Chondrocyte (in vitro differentiated cells): ENCODE measurements at places on chromosomes 3 and 15.
A peak's percentile ranks its signal among the peaks of the same experiment; 100 is the strongest.

- DNase-seq: no peak
Observed at GRCh38 chr15:61011576-61012336, 217.3 kb downstream of the RORA start.

DNA sequence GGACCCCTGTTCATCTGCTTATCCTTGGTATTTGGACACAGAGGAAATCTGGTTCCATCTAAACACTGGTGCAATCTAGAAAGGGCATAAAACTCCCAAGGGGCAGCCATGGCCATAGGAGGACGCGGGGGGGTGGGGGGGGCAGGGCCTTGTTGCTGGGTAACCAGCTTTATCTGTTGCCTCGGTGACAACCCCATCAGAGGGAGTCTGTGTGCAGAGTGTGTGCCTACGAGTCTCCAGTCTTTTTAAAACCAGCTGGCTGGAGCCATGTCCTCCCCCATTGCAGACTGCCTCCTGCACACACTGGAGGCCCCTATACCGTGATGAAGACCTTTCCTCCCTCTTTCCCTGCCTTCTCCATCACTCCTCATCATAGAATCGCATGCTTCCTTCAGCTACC, 26.4 kb upstream of the CORO2B start:
- DNase-seq: peak; percentile 27

- no peak for DNase-seq
Observed at GRCh38 chr3:171195686-171196085, 169.2 kb upstream of the SLC2A2 start.

GRCh38 chr3:13110678-13111116, 37.5 kb upstream of the IQSEC1 start:
- no peak for DNase-seq

GRCh38 chr3:23856286-23856685, 50.5 kb downstream of the UBE2E1 start:
- DNase-seq: no peak

DNA sequence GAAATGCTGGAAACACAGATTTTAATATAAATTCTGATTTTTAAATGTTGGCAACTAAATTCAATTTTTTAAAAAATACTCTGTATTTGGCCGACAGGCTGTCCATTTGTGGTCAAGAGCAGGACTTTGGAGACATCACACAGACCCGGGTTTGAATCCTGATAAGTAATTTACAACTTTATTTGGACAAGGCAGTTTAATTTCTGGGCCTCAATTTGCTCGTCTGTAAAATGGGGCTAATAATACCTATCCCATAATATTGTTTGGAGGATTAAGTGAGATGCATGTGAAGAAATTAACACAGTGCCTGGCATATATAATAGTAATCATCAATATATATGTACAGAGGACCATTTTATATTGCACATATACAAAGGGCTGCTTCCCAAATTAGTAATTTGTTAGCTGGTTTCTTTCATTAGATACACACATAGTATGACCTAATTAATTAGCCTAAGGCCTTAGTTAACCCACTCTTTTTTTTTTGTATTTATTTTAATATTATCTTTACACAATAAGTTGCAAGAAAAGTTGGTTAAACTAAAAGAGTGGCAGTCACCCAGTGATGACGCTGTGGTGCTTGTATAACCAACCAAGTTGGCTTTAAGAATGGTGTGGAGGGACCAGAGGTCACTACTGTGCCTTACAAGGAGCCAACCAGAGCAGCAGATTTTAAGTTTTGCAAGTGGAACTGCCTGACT, 665 bp downstream of the PIGB start:
- DNase-seq: no peak

DNA sequence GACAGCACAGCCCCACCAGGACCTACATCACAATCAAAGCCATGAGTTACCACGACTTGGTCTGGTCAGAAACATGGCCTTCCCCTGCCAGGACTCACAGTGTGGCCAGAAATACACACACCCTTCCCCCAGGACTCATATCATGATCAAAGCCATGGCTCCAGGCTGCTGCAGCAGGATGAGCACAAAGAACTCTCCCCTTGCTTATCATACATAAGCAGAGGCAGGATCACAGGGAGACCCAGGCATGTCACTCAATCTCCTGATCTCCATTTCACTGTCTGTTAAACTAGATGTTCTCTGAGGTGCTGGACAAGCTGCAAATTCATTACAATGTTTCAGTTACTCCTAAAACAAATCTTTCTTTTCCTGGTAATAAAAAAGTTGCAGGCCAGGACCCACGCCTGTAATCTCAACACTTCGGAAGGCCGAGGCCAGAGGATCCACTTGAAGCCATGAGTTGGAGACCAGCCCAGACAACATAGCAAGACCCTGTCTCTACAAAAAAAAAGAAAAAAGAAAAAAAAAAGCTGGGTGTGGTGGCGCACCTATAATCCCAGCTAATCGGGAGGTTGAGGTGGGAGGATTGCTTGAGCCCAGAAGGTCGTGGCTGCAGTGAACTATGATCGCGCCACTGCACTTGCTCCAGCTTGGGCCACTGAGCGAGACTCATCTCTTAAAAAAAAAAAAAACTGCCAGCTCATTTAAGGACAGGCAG, 1.2 kb downstream of the PFKFB4 start:
- no peak for DNase-seq

- no peak for DNase-seq
Observed at GRCh38 chr3:186160691-186161243, 51.9 kb upstream of the ETV5 start.

- no peak for DNase-seq
Observed at GRCh38 chr3:181402347-181402746, 309.4 kb upstream of the SOX2 start.

DNA sequence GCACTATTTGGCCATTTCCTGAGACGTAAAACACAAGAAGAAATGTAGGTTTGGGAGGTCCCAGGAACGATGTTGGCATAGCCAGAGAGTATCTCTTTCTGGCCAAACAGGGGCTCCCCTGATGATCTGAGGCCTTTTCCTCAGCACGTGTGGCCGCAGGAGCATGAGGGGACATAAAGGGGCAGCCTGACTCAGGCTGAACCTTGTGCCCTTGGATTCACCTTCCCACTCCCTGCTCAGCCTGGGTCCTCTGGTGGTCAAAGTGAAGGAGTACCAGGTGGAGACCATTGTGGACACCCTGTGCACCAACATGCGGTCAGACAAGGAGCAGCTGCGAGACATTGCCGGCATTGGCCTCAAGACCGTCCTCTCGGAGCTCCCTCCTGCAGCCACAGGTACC, 10.6 kb downstream of the CAND2 start:
- DNase-seq: no peak

GRCh38 chr15:92149029-92149428, 244.7 kb upstream of the ST8SIA2 start:
- DNase-seq: no peak

GRCh38 chr3:146300768-146301167, 49.9 kb upstream of the PLSCR4 start:
- no peak for DNase-seq

- no peak for DNase-seq
Observed at GRCh38 chr3:56119575-56120349, 348.5 kb downstream of the ERC2 start.

GRCh38 chr3:160106905-160107861, 118.0 kb upstream of the C3orf80 start:
- no peak for DNase-seq

GRCh38 chr3:133859381-133860234, 36.1 kb downstream of the RAB6B start:
- no peak for DNase-seq

- DNase-seq: no peak
Observed at GRCh38 chr3:11455956-11456355, 183.8 kb downstream of the ATG7 start.

DNA sequence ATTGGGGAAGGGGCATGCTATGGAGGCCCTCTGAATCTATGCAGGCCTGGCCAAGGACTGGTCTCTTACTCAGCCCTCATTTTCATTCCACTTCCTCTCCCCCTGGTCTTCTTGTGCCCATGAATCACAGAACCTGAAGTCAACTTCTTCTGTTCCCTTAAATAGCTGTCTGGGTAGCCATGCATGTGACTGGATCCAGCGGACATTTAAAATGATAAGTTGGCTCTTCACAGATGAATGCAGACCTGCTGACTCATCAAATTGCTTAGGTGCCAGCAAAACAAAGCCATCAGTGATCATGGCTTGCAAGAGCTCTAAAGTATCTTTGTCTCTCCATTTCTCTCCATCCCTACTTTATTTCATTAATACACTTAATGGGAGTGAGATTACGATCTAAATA, 90.1 kb upstream of the CADPS start:
- no peak for DNase-seq

GRCh38 chr15:38461066-38461833, 7.3 kb downstream of the FAM98B start:
- DNase-seq: no peak

GRCh38 chr3:61983479-61983878, 389.9 kb downstream of the FEZF2 start:
- no peak for DNase-seq

DNA sequence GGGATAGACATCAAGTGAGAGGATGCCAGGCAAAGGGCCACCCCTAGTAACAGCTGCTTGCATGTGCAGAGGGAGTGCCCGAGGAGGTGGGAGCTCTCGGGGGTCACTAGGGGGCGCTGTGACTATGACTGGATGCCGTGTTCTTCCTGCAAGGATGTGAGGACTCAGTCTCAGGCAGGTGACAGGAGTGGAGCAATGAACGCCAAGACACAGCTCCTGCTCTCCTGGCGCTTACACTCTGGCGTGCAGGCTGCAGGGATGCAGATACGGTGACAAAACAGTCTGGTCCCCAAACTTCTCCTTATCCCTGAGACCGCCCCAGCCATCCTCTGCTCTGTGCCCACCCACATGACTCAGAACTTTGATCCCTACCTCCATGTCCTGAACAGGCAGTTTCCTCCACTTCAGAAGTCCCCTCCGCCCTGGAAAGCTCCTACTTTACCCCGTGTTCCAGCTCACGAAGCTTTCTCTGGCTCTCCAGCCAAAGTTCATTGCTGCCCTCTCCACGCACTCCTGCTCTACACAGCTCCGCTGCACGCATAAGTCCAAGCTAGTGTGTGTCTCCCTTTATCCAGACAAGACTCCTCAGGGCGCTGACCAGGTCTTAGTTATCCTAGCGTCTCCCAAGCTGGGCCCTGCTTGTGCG, 14.7 kb downstream of the RHOV start:
- peak; percentile 88 for DNase-seq

DNA sequence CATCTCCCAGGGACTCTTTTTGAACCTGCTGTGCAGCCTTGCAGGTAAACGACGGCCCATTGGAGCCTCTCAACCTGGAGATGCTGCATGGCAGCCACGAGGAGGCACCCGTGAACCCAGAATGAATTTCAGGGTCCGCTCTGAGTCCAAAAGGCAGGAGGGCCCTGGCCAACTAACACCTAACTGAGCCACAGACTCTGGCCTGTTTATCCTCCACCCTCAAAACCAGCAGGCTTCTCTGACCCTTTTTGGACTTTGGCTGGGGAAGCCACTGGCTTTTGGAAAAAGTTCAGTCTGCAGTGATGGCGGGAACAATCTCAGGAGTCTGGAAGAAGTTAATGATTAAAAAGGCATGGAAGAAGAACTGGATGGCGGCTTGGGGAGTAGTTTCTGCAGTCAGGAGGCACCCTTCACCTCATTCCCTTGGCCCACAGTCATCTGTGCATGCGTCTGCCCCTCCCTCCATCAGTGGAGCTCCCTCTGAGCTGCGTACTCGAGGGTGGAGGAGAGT, 4.1 kb downstream of the PXYLP1 start:
- DNase-seq: no peak

- DNase-seq: no peak
Observed at GRCh38 chr3:195021692-195022091, 249.3 kb downstream of the XXYLT1 start.

DNA sequence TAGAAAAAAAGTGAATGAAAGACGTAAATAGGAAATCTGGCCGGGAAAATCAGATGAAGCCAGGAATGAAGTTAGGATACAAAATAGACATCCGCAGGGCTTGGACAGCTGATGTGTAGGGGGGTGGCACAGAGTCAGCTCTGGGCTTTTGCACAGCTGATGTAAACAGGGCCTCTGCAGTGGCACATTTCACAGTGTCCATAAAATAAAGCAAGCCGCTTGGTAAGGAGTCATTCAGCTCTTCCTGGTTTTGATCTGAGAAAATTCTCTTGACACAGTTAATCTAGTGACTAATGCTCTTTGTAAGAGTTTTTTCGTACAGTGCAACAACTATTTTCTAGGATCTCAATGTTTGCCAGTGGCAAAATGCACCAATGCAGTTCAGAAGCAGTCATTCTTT, 153.3 kb downstream of the USP13 start:
- DNase-seq: no peak

DNA sequence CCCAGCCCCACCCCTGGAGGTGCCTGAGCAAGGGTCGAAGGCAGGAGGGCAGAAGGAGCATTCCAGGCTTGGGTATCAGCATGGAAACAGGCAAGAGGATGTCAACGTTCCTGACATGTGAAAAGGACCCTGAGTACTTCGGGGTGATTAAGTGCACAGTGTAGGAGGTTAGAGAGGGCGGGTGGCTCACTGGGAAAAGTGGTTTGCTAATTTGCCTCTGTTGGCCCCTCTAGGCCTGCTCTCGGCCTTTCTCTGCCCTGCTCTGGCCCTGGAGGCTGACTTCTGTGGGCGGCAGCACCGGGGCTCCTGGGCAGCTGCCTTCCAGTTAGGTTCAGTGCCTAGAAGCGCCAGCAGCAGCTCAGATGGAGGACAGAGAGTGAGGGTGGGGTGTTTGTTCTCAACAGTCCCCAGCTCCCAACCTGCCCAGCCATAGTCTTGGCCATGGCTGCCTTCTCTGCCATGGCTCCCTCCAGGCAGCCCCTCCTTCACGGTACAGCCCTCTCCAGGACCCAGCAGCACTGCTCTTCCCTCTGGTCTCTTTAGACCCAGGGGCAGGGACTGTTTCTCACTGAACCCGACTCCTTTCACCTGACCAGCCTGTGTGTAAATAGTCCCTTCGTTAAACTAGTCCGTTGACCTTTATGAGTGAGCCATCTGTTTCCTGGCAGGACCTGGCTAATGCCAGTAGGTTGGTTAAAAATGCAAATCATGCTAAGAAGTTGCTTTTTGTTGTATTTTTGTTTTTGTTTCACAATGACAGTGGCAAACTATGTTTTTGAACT, 107.1 kb upstream of the TPM1 start:
- DNase-seq: no peak

- DNase-seq: peak; percentile 47
Observed at GRCh38 chr15:42141246-42141645, 15.2 kb downstream of the PLA2G4F start.

- no peak for DNase-seq
Observed at GRCh38 chr3:150080058-150080730, 109.5 kb upstream of the PFN2 start.

- no peak for DNase-seq
Observed at GRCh38 chr3:161213644-161214043, 7.5 kb upstream of the NMD3 start.

DNA sequence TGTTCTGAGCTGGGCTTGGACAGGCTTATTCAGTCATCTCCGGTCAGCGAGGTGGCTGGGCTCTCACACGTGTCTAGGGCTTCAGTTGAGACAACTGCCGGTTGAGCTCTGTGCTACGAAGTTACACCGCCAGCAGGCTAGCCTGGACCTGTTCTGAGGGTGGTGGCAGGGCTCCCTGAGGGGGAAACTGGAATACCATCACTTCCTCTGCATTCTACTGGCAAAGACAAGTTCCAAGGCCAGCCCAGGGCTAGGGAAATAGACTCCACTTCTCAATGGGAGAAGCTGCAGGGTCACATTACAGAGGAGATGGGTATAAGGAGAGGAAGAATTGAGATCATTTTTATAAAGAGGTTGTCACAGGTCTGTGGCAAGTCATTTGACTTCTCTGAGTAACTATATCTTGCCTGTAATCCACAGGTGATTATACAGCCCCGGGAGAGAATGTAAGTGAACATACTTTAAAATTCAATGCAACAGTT, 106.8 kb upstream of the IL12A start:
- peak; percentile 68 for DNase-seq
